NCI-H1930 (cell line): ENCODE measurements at places on chromosomes 6 and 20.

DNA sequence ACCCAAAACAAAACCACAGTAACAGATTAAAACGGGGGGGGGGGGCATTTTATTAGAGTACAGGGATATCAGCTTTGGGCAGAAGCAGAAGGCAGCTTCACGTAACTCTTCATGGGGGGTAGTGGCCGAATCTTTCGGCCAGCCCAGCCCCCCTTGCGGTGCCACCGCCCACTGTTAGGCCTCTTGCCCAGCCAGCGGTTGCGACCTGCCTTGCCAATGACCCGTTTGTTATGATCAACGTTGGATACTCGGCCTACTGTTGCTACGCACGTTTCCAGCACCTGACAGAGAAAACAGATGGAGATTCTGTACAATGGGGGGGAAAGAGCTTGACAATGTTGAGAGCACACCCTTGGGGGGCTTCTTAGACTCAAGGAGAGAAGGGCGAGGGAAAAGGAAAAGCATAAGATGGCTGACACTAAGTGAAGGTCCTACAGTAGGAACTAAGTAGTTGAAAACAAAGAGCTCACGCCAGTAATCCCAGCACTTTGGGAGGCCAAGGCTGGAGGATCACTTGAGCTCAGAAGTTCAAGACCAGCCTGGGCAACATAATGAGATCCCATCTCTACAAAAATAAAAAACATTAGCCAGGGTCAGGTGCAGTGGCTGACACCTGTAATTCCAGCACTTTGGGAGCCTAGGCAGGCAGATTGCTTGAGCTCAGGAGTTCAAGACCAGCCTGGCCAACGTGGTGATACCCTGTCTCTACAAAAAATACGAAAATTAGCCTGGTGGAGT is 724 bp upstream of the CUL7 start:
- no peak for DNase-seq

DNA sequence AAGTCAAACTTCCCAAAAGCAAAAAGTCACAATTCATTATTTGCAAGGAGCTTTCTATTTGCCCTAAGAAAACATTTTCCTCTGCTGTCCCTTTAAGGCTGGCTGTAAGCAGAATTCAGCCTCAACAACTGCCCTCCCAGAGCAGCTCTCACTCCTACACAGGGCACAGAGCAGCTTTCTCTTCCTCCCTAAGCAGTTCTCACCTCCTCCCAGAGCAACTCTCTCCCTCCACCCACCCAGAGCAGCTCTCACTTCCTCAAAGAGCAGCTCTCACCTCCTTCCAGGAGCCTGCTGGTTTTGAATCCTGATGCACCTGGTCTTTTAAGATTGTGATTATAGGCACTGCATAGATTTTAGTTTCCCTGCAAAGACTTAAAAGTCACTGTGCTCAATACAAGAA is 120.6 kb upstream of the TMEM181 start:
- no peak for DNase-seq

DNA sequence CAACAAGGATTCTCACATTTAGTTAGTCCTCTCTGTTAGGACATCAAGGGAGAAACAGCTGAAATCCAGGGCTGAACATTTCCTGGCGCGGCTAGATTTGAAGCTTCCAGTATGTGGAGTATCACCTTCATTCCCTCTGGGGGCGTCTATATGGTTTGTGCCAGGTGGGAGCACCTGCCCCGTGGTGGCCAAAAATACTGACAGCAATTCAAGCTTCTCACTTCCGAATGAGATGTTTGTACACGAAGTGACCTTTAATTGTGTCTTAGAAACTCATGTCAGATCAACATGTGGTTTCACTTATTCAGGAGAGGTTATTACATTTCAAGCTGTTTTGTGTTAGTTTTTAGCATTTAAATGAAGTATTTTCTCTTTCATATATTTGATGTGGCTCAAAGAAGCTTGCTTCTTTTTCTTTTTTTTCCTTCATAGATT is 67.3 kb upstream of the ZNF217 start:
- DNase-seq, result no peak

DNA sequence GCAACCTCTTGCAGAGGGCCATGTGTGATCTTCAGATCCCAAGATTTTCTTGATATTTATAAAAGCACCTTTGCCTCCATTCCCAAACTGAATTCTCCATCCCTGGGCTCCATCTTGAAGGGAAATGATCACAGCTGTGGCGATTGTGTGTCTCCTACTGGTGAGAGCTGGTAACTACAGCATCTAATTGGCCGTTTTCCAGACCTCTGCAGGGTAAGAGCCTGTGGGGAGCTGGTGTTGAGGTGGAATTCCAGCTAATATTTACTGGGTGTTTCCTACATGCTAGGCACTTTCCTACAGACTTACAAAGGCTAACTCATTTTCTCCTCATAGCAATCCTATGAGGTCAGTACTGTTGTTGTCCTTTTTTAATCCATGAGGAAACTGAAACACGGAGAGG is 59.2 kb upstream of the FNDC1 start:
- DNase-seq, result no peak

GRCh38 chr6:73579851-73580246 is 59.0 kb upstream of the EEF1A1 start:
- DNase-seq, result no peak

- DNase-seq, result no peak
Observed at GRCh38 chr20:51541189-51542032, 1.1 kb downstream of the NFATC2 start.

DNA sequence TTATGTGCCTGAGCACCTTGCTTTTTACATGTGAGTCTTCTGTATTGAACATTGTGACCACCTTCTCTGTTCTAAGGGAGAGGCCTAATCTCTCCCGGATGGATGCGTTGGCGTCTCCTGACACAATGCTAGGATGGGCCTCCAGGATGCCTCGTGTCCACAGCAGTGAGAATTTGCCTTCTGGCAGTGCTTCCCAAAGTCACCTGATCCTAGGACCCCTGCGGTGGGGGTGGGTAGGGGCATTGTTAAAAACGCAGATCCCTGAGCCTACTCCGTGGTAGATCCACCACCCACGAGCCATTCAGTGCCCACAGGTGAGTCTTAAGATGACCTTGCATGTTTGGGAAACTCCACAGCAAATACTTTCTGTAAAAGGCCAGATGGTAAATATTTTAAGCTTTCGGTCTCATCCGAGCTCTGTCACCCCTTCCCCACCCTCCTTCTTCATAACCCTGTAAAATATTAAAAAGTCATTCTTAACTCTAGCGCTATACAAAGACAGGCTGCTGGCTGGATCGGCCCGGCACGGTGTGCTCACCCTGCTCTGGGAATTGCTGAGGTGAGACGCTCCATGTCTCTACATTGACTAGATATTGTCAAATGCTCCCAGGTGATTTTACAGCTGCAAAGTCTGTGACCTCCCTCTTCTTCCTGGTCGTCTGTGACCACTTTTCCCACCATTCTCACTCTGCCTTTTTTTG is 106.7 kb upstream of the IYD start:
- no peak for DNase-seq

DNA sequence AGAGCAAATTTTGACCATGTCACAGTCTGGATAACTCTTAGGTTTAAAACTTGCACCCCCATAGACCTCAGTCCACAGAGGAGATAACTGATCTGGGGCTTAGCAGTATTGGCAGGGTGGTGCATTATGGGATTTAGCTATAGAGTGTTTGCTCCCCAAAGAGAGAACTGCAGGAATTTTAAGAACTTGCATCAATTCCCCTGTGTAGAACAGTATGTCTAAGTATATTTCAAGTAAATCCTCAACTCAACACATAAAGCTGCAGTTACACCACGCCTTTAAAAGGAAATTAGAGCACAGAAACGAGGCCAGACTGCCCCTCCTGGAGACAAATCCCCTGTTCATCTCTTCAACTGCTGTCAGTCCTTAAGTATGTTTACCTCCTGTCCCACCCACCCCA is 144.9 kb downstream of the TRMT11 start:
- no peak for DNase-seq

- DNase-seq, result no peak
Observed at GRCh38 chr6:144017166-144018094, 9.4 kb upstream of the PLAGL1 start.

GRCh38 chr6:134708079-134708478 is 241.8 kb downstream of the ALDH8A1 start:
- no peak for DNase-seq

- DNase-seq, result no peak
Observed at GRCh38 chr6:150263765-150264404, 104.9 kb upstream of the IYD start.

DNA sequence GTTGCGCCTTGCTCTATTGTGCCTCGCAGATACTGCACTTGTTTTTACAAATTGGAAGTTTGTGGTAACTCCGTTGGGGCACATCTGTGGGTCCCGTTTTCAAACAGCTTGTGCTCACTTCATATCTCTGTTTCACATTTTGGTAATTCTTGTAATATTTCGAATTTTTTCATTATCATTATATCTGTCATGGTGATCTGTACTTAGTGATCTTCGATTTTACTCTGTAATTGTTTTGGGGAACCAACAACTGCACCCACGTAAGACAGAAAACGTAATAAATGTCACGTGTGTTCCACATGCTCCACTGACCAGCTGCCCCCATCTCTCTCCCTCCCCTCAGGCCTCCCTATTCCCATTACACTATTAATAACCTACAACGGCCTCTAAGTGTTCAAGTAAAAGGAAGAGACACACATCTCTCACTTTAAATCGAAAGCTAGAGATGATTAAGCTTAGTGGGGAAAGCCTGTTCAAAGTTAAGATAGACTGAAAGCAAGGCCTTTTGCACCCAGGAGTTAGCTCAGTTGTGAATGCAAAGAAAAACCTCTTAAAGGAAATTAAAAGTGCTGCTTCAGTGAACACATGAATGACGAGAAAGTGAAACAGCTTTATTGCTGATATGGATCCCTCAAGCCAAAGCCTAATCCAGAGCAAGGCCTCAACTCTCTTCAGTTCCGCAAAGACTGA is 26.9 kb downstream of the TTLL2 start:
- DNase-seq, result no peak

DNA sequence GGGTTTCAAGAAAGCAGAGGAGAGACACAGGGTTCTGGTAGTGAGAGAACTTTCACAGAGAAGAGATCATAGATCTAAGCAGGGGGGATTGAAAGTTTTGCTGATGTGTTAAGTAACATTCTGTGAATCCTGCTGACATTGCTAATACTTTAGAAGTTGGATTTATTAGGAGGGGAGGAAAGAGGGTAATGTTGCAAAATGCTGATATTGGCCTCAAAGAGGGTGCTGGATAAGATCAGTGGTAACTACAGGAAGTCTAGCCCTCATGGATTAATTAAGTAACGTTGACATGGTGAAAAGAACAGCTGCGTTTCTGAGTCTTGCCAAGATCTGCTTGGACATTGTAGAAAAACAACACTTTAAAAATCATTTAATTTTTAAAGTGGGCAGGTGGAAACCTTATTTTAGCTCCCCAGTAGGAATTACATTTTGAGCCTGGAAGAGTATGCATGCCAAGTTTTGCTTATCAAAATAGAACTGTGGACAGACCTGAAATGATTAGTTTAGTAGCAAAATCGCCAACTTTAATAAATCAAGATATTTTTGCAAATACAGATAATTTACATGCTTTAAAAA is 606.0 kb upstream of the HTR1E start:
- DNase-seq, result no peak

DNA sequence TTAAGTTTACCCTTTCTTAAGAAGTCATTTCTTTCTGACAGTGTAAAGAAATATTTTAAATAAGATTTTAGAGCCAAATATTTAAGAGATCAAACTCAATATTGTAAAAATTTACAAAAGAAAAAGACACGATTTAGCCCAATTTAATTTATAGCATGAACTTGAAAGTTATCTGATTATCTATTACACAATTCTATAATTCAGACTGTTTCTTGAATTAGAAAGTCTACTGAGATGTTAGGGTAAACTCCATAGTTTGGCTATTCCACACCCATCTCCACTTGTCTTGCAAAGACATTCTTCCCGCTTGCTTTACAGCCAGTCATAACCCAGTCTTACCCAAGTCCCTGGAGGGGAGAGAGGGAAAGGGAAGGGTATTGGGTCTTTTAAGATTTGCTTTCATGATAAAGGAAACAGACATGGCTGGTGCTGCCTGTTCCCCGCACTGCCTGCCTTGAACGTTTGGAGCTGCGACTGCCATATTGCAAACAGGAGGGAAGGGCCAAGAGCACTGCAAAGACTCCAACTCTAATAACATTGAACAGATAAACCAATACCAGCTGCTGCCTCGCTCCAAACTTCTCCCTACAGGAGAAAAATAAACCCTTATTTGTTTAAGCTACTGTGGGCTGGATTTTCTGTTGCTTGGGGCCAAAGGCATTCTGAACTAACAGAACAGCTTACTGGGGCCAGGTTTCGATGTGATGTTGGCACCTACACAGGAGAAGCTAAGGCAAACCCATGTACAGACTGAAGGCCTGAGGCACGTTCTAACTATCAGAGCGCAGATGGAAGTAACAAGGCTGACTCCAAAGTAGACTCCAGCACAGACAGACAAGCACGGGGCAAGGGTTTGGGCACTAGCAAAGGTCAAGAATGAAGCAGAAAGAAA is 552.3 kb upstream of the JARID2 start:
- no peak for DNase-seq

DNA sequence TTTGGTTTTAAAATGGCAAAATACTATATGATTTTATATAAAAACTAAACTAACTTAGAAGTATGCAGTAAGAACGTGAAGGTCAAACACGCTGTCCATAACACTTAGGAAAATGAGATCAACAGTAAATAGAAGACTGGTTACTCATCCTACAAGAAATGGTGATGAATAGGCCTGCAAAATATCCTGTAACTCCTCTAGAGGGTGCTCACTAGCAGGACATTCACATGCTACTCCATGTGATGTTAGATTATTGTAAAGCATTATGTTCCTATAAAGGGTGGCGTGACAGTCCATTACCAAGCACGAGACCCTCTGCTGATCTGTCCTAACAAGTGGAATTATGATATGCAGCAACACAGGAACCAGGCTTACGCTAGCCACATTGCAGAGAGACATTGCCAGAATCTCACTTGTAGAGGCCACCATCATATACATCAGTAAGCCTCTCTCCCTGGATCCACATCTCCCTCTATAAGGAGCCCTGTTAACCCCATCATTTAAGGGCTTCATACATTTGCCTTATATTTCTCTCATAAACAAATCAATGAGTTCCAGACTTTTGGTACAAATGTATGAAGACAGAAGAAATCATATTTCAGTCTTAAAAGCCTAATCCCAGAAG is 18.0 kb upstream of the DEFB129 start:
- peak; percentile 8 for DNase-seq

DNA sequence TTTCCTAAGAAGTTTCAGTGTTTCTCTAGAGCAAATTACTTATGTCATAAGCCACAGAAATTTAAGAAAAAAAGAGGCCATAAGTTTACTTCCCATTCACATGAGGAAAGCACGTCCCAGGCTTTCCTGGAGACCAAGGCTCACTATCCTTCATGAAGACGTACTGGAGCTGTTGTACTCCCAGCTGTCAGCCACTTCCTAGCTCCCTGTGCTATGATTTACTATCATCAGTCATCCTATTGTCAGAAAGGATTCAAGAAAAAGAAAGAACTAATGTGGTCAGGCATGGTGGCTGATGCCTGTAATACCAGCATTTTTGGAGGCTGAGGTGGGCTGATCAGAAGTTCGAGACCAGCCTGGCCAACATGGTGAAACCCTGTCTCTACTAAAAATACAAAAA is 337.4 kb upstream of the SOX4 start:
- DNase-seq, result no peak
